ENCODE measurements at places on chromosomes 12 and 14.
A peak's percentile ranks its signal among the peaks of the same experiment; 100 is the strongest.

GRCh38 chr14:59293935-59294661 lies 105.6 kb downstream of the DAAM1 start:
- no peak for DNase-seq

GRCh38 chr14:50388256-50388931 lies 8.3 kb downstream of the CDKL1 start:
- no peak for DNase-seq

DNA sequence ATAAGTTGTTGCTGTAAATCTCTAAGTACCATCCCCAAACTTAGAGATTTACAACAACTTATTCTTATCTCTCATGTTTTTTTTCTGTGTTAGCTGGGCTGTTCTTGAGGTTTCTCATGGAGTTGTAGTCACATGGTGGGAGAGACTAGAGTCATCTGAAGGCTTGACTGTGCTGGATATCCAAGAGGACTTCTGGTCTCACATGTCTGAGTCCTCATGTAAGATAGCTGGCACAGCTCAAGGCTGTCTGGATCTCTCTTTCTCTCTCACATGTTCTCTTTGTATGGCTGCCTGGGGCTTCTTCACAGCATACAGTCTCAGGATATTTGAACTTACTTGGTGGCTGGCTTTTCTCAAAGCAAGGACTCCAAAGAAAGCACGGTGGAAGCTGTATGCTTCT lies 63.8 kb downstream of the DACT1 start:
- no peak for DNase-seq

- no peak for DNase-seq
Measured at GRCh38 chr12:64450711-64451486, 1.0 kb upstream of the TBK1 start.

GRCh38 chr12:28453686-28454085 lies 263.4 kb downstream of the CCDC91 start:
- no peak for DNase-seq

DNA sequence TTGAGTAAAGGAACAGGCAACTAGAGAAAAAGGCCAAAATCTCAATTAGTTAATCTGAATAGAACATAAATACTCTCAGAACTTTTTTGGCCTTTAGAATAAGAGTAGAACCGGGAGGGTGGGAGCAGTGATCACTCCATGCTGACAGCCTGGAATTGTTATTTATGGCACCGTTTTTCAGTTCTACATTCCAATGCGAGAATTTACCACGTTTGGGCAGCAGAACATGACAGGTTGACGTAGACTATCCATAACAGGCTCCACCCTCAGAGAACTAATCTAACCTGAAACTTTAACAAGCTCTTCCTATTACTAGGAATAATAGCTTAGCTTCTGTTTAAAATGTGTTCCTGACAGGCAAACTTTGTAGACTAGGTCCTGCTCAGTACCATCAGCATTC lies 379.1 kb downstream of the SEC23A start:
- DNase-seq = no peak

DNA sequence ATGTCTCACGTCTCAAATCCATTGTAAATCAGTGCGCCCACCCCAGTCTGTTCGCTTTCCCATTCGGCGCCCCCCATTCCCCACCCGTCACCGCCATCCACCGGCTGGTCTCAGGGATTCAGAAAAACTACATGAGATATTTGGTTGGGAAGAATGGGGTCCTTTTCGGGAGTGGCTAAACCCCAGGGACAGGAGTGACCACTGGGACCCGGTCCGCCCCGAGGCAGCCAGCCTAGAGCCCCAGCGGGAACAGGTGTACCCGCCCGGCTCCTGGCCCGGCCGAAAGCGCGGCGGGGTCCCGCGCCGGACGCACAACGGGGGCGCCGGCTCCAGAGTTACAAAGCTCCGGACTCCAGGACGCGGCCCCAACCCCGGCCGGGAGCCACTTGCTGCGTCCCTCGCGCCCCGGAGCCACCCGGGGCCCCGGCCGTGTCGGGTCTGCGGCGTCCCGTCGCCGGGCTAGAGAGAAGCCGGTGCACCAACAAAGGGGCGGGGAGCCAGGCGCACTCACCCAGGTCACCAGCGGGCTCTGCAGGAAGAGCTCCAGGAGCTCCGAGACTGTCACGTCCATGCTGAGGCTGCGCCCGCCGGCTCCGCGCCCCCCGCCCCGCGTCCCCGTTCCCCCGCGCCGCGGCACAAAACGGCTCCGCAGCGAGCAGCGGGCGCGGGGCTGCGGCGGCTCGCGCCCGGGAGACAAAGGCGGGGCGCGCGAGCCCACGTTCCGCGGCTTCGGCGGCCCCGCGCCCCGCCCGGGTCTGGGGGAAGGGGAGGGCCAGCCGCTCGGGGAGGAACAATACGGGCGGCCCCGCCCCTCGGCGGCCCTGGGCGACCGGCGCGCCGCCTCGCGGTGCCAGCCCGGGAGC lies at the start of gene CCDC88C:
Gene CCDC88C, minus strand, starts transcription at position 701 of the 863 bp plus-strand sequence. Its CDS starts 130 bp downstream, at position 571.
- peak; percentile 67 for DNase-seq

- no peak for DNase-seq
Measured at GRCh38 chr12:123522164-123522563, 11.4 kb downstream of the RILPL1 start.

GRCh38 chr14:28653521-28653920 lies 113.1 kb upstream of the FOXG1 start:
- DNase-seq = no peak

GRCh38 chr14:24234095-24235005 lies 1.6 kb downstream of the GMPR2 start:
- DNase-seq = no peak

GRCh38 chr14:54104601-54105145 lies 148.0 kb upstream of the BMP4 start:
- no peak for DNase-seq

DNA sequence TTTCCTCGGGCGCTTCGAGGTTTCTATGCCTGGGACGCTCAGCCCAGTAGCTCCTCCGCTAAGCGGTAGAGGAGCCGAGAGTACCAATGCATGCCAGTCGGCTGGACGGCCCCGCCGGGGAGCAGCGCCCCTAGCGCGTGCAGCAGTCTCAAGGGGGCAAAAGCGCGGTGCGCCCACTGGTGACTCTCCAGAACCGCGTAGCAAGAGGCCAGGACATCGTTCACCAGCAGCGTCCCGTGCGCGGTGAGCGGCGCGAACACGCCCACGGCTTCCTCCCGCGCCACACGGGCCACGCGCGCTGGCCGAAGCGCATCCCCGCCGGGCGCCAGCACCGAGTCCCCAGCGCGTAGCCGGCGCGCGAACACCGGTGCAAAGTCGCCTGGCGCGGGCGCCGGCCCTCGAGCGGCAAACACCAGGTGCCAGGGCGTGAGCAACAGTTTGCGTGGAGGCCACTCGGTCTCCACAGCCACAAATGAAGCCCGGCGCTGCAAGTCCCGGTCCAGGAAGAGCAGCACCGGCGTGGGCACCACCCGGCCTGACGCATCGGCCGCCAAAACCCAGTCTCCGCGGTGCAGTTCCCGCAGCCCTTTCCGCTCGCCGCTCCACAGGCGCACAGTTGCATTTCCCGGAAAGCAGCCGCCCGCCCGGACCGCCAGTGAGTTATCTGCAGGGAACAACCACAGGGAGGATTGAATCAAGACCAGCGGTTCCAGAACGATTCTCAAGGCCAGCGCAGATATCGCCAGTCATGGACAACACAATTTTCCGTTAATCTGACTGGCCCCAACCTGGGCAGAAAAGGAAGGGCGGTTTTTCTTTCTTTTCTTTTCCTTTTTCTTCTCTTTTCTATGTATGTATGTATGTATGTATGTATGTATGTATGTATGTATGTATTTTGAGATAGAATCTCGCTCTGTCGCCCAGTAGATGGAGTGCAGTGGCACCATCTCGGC lies 4.5 kb downstream of the DHH start:
- no peak for DNase-seq

- DNase-seq = no peak
Measured at GRCh38 chr12:18998343-18999261, 130.9 kb upstream of the PLEKHA5 start.

- no peak for DNase-seq
Measured at GRCh38 chr14:78248501-78249090, 78.4 kb downstream of the NRXN3 start.

GRCh38 chr14:65482757-65483438 lies 70.4 kb downstream of the FUT8 start:
- no peak for DNase-seq

GRCh38 chr12:1723721-1724120 lies 32.9 kb downstream of the ADIPOR2 start:
- DNase-seq = no peak

GRCh38 chr12:66736931-66737330 lies 58.1 kb upstream of the GRIP1 start:
- no peak for DNase-seq

- no peak for DNase-seq
Measured at GRCh38 chr12:111635524-111635923, 36.4 kb upstream of the ATXN2 start.

DNA sequence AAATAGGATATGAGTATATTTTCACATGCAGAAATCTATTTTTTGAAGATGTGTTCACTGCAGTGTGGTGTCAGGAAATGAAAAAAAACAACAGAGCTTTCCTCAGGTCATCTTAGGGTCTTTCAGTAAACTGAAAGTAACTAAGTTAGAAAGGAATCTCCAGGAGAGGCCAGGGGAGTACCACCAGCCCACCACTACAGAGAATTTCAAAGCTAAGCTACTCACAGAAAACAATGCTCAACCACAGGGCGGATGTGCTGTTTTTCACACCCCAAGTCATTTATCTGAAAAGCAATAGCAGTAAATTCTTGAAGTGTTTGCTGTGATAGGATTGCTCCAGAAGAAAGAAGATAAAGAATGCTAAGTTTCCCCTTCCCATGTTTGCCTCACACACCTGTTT lies 79.0 kb downstream of the IFNG start:
- DNase-seq = no peak

DNA sequence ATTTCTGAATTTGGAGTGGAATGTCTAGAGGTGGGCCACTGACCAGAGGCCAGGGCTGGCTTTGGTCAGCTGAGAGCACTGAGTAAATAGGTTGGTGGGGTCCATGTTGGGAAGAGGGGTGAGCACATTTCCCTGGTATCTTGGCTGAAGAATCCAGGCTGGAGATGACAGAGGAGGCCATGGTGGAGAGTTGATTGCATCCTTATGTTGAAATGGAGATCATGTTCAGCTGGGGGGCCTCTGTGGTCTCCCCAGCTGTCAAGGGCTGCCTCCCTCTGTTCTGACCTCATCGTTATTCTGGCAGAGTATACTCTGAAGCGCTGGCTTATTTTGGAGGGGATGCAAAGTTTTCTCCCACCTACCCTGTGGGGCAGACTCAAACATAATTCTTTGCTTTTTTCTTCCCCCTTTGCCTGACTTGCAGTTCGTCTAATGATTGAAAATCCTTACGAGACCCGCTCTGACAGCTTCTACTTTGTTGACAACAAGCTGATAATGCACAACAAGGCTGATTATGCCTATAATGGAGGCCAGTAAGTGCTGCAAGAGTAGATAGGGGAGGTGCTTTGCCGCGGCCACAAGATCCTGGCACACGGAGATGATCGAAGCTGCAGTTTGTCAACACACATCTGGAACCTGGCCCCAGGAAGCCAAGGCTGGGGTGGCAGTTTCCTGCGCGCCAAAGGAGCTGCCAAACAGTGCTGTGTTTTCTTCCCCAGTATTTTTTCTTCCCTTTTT lies 6.0 kb upstream of the ACADS start:
- DNase-seq = no peak

- DNase-seq = no peak
Measured at GRCh38 chr12:8630131-8630530, 17.5 kb upstream of the AICDA start.

GRCh38 chr14:71448431-71449315 lies 483.6 kb upstream of the RGS6 start:
- no peak for DNase-seq

GRCh38 chr14:99846808-99847207 lies 53.6 kb downstream of the EML1 start:
- no peak for DNase-seq

DNA sequence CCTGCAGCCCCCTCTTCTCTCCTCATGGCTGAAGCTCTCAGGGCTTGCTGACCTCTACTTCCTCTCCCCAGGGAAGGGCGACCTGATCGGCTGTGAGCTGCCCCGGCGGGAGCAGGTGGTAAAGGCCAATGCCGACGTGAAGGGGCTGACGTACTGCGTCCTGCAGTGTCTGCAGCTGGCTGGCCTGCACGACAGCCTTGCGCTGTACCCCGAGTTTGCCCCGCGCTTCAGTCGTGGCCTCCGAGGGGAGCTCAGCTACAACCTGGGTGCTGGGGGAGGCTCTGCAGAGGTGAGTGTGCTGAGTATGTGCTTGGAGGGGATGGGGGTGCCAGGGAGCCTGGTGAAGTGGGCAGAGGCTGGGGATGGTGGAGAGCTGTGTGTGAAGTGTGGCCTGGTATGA lies 13.7 kb downstream of the MCRS1 start:
- no peak for DNase-seq

- no peak for DNase-seq
Measured at GRCh38 chr12:112924986-112925385, 13.3 kb upstream of the OAS3 start.

GRCh38 chr12:58557661-58558060 lies 362.6 kb downstream of the LRIG3 start:
- no peak for DNase-seq

DNA sequence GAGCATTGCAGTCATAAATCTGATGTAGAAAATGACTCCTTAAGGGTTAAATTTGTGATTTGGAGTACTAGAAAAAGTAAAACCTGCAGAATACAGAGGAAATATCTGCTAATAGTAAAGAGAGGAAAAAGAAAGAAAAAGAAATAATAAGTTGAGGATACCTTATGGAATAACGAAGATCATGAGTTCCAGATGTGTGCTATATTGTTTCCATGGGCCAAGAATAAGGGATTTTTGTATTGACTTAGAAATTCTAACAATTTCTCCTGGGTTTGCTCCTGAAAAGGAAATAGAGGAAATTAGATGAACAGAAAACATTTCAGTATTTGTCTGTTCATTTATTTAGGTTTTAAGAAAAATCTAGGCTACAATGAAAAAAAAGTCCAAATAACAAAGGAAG lies 115.3 kb downstream of the ALG10B start:
- DNase-seq = no peak
